ENCODE measurements at places on chromosomes 1 and 21. TPM values are rescaled to one million over a fixed set of nuclear protein-coding genes. Genes with fewer than 3 reads are reported as not detected.

ERVH48-1 gene
- total RNA-seq = 0.21 TPM

TEDDM1 gene
- total RNA-seq = not detected

GRCh38 chr1:158999316-159000069 is 10.2 kb upstream of the IFI16 start:
- DNase-seq = no peak

DNA sequence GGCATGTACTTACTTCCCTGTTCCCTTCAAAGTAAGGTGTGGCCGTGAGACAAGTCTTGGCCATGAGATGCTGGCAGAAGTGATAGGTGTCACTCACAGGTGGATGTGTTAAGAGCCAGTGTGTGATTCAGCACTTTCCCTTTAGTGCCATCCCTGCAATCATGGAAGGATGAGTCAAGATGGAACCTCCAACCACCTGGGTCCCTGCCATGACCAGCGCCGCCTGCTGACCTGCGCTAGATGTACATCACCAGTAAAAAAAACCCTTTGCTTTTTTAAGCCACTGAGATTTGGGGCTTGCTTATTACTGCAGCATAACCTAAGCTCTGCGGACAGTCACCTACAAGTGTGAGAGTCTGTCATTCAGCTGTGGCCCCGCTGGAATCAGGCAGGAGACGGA is 71.7 kb downstream of the TOMM20 start:
- no peak for DNase-seq

- no peak for DNase-seq
Measured at GRCh38 chr1:52599236-52599635, 2.9 kb upstream of the GPX7 start.

DNA sequence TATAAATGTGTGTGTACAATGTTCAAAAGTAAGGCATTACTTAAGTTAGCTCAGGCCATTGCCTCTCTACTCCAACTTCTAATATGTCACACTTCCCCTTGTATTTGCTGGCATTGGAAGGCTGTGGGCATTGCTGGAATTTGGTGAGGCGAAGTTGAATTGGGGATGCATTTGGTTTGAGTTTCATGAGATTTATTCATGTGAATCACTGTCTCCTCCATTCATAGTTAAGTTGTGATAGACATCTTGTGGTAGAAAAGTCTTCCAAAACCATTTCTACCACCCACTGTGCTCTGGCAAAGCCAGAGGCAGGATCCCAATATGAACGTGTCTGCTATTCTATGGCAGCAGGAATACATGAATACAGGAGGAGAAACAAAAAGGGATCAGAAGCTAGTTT is 397.8 kb upstream of the USP24 start:
- DNase-seq = no peak
